Stimulated activated naive CD4-positive, alpha-beta T cell treated with Interleukin-2 at 50 U/mL for 16 hours (primary cell): ENCODE measurements at places on chromosomes 5 and 9.

GRCh38 chr9:30799527-30800101 lies 1584.8 kb upstream of the ACO1 start:
- no peak for DNase-seq

DNA sequence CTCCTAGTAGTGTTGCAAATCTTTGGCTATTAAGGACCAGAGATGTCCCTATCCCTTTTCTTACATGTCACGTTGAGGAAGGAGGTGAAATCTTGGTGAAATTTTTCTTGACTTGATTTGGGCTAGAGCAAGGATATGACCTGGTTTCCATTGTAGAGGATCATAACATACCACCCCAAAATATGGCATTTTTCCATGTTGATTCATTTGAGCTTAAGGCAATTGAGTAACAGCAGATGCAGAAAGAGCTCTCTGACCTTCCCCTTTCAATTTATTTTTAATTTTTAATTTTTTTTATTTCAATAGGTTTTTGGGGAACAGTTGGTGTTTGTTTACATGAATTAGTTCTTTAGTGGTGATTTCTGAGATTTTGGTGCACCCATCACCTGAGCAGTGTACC lies 61.2 kb upstream of the MAP1B start:
- DNase-seq = no peak

DNA sequence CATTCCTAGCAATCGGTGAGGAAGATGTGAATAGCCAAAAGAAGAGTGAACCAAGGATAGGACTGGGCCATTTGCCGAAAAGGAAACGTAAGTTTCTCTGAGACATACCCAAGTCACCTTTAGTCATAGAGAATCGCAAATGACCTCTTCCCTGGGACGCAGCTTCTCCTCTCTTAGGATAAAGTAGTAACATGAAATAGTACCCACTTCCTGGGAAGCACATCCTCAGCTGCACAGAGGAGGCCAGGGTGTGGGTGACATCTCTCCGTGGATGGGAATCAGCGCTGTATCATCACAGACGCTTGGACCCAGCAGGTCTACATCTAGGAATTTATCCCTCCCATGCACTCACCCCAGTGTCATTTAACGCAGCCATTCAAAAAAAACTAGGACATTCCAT lies 120.9 kb upstream of the PHYKPL start:
- DNase-seq = no peak

- DNase-seq = no peak
Observed at GRCh38 chr9:38382141-38382540, 10.4 kb upstream of the ALDH1B1 start.

- no peak for DNase-seq
Observed at GRCh38 chr5:32839106-32839505, 128.0 kb downstream of the NPR3 start.

DNA sequence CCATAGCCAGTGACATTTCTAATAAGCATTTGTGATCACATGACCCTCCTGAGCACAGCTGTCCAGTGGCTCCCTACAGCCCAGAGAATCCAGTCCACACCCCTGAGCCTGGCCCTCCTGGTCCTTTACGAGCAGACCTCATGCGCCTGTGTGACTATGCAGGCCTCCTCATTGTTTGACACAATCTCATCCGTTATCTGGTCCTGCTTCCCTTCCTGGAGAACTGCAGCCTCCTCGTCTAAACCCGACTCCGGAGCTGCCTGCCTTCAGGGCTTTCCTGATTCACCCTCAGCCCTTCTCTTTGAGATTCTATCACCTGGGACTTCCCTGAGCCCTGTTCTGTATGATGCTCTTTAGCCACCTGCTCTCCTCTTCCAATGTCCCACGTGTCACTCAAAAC lies 79.7 kb downstream of the GPR21 start:
- DNase-seq = no peak
